ENCODE measurements at places on chromosomes 1 and 21.

- DNase-seq, result no peak
These were observed 25.2 kb downstream of the COL6A1 start for GRCh38 chr21:46006547-46007491.

DNA sequence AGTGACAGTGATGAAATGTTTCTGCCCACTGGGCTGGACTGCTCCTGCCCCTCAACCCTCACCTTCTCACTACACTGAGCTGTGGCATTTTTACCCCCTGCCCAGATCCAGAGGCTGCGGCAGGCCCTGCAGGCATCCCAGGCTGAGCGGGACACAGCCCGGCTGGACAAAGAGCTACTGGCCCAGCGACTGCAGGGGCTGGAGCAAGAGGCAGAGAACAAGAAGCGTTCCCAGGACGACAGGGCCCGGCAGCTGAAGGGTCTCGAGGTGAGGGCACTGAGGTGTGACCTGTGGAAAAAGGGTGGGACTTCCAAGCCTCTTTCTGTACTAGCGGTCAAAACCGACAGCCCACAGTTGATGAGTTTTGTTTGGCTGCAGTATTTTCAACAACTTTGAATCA lies 6.2 kb upstream of the TUFT1 start:
- DNase-seq, result no peak

DNA sequence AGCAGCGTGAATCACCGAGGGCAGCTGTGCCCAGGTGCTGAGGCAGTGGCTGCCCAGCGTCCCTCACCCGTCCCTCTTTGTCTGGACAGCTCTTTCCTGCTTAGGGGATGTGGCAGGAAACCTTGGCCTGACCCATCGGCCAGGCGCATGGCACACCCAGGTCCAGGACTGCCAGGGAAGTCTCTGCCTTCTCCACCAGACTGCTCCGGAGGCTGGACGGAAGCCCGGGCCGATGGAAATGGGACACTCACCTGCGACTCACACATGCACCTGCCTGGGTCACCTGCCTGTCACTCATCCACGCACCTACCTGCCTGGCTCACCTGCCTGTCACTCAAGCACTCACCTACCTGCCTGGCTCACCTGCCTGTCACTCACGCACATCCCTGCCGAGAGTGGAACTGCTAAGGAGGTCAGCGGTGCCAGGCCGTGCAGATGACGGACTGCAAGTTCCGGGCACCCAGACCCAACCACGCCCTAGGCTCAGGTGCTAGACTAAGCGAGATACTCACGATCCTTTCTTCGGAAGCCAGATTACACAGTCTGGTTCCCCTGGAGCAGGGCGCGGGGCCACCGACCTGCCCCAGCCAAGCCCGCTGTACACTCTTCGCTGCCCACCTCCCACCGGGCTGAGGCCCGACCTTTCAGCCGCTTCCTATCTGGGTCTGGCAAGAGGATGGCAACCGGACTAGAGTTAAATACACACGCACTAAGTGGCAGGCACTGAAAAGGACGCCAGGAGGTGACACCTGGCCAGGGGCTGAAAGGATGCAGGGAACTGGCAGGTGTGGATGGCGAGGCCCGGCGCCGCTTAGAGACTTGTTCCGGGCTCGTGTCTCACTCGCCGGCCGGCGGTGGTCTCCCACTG lies 1.1 kb downstream of the UBE2J2 start:
- DNase-seq, result no peak

GRCh38 chr1:116125758-116126157 lies 14.6 kb downstream of the MAB21L3 start:
- no peak for DNase-seq

DNA sequence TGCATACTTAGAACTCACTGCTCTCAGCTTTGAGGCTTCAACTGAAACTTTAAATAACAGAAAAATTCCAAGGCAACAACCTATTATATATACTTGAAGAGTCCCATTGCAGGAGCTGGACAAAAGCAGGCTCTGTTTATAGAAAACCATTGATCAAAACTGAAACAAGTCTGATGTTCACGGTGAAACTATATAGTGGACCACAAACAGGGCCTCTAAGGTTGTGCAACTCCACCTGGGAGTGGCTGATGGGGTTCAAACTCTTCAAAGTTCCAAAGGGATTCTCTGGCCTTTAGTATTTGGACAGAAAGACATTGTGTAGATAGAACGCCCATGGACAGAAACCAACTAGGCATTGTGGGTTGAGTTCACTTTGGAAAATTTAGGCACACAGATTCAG lies 140.3 kb downstream of the ZC3H11B start:
- DNase-seq, result no peak

- no peak for DNase-seq
These were observed 82.9 kb downstream of the SSBP3 start for GRCh38 chr1:54323324-54323739.

DNA sequence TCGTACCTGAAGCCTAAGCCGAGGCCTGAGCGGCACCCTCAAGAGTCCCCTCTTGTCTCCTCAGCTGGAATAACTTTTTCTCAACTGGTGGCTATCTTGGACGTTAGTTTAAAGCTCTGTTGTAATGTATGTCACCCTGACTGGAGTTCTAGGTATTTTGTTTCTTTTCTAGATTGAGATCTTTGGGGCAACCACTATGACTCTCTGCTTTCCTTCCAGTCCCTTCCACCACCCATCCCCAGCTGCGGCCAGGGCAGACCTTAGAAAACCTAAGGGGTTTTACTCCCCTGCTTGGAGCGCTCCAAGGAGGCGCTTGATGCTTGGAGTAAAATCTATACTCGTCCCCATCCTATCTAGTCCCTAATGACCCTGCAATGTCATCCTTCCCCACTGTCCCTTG lies 74.6 kb upstream of the MRPS6 start:
- DNase-seq, result no peak

GRCh38 chr1:229793488-229793887 lies 167.4 kb downstream of the URB2 start:
- DNase-seq, result no peak

- no peak for DNase-seq
These were observed 25.9 kb downstream of the PCNX2 start for GRCh38 chr1:233269656-233270055.

DNA sequence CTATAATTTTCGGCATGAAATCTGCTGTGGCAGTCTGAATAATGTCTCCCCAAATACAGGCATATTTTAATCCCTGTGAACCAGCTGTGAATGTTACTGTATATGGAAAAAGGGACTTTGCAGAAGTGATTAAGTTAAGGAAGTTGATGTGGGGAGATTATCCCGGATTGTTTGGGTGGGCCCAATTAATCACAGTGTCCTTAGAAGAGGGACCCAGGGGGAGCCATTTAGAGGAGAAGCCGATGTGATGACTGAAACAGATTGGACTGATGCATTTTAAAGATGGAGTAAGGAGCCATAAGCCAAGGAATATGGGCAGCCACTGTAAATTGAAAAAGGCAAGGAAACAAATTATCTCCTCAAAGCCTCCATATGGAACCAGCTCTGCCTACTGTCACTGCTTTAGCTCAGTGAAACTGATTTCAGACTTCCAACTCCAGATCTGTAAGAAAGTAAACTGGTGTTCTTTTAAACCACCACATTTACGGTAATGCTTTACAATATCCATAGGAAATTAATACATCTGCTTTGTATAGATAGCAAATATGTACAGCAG lies 61.1 kb upstream of the GPR88 start:
- no peak for DNase-seq

- DNase-seq, result peak; percentile 40
These were observed 107.5 kb downstream of the ZNF281 start for GRCh38 chr1:200302192-200302920.

GRCh38 chr1:228544021-228544850 lies 57.1 kb downstream of the RNF187 start:
- no peak for DNase-seq

- no peak for DNase-seq
These were observed 59.8 kb downstream of the GLIS1 start for GRCh38 chr1:53678938-53679825.

GRCh38 chr1:201383647-201384405 lies 6.3 kb upstream of the TNNT2 start:
- DNase-seq, result peak; percentile 27

GRCh38 chr1:110328274-110328673 lies 10.9 kb upstream of the RBM15 start:
- no peak for DNase-seq

- DNase-seq, result no peak
These were observed 26.0 kb downstream of the MACF1 start for GRCh38 chr1:39230261-39231190.

- no peak for DNase-seq
These were observed 182.3 kb downstream of the BARHL2 start for GRCh38 chr1:90534663-90535295.

- DNase-seq, result no peak
These were observed 9.1 kb downstream of the MEX3A start for GRCh38 chr1:156073110-156073687.

DNA sequence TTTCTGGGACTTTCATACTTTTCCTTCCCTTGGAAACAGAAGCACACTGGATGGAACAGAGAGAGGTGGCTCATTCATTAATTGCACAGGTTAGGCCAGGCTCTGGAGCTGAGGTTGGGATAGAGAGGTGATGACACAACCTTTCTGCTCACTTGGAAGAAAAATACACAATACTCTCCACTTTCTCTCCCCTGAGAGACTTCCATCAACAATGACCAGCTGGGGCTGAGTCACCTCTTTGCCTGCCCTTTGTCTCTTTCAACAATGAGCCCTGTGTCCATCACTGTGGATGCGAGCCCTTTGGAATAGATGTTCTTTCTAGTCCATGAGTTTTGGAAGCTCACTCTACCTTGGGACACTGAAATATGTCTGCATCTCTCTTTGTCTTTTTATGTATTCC lies 43.1 kb downstream of the ATP2B4 start:
- DNase-seq, result no peak

Data from NCI-H1092 treated with DMSO at 0.1 percent for 48 hours (cell line).